ENCODE measurements at places on chromosomes 7 and 10.

- no peak for DNase-seq
These were observed 243.2 kb upstream of the TMEM229A start for GRCh38 chr7:124276005-124276622.

GRCh38 chr10:96090463-96090800, 39.7 kb upstream of the ZNF518A start:
- DNase-seq: no peak

DNA sequence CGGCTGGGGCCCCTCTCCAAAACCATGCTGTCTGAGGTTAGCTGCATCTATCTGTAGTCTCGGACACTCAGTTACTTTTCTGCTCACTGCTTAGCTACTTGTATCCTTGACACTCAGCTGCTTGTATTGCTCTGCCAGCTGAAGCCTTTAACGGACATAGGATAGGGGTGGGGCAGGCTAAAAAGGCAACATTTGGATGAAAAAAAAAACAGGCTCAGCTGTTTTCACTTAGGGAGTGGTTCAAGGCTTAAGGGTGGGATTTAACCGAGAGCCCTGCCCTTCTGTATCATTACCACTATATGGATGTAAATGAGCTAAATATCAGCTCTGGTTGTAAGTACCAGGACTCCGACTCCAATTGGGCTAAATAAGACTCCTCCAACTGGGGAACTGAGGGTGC, 28.6 kb downstream of the LSMEM1 start:
- DNase-seq: no peak

DNA sequence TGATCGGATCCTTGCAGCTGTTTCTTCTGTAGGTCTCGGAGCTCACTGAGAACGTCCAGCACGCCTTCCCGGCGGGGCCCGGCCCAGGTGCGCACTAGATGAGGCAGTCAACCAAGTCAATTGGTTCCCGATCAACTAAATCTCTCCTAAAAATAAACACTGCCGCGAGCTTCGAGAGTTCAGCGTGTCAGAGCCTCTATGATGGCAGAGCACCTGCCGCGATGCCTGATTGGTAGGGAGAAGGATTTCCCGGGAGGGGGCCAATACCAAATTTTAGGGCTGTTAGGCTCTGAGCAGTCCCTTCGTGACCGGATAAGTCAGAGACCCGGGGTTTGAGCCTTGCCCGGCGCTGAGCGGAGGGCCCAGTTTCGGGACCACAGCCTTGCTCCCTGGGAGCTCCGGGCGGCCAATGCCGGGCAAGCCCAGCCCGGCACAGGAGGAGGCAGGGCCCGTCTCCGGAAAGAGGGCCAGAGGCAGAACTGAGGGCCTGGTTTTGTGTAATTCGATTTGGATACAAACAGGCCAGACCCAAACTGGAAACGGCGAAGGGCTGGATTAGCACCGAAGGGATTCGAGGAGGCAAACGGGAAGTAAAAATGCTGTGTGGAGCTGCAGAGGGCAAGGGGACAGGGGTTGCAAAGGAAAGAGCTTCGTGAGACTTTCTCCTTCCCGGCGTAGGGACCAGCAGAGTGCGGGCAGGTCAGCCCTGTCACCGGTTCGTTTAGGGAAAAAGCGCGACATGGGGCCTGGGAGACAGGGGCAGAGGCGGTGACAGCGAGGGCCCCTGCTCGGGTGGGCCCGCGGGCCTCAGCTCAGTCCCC, 569 bp downstream of the SLC26A5 start:
- DNase-seq: no peak

GRCh38 chr10:24556750-24557742, 166.6 kb downstream of the ARHGAP21 start:
- DNase-seq: no peak

DNA sequence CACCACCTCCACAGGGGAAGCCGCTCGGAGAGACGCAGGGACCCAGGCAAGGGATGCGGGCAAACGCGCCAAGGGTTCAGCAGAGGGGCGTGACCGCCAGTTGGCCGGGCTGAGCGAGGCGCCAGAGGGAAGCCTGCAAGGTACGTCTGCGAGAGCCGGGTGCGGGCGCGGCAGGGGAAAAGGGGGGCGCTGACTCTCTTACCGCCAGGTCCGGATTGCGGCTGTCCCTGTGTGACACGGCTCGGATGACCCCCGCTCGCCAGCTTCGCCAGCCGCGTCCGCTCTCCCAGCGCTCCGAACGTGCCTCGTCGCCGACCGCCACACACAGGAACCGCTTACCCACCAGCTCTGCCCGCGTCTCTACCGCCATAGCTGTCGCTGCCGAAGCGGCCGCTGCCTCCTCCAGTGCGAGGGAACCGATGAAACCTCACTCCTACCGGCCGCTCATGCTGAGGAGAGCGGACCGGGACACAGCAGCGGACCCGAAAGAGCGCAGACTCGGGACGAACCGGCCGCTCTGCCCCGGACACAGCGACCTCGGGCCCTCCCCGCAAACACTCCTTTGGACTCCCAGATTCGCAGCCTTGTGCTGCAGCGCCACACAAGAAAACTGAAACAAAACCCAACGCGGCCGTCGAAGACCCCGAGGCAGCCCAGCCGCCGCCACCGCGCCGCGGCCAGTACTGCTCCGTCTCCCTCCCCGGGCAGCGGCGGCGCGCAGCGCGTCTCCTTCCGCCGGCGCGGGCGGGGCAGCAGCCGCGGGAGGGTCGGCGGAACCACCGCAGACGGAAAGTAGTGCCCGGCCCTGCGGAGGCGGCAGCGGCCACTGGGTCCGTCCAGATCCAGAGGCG, at the start of gene JMJD1C:
Gene JMJD1C (minus strand): TSS at position 685 of the 851 bp plus-strand sequence. CDS start 315 bp downstream, at position 370.
- no peak for DNase-seq

DNA sequence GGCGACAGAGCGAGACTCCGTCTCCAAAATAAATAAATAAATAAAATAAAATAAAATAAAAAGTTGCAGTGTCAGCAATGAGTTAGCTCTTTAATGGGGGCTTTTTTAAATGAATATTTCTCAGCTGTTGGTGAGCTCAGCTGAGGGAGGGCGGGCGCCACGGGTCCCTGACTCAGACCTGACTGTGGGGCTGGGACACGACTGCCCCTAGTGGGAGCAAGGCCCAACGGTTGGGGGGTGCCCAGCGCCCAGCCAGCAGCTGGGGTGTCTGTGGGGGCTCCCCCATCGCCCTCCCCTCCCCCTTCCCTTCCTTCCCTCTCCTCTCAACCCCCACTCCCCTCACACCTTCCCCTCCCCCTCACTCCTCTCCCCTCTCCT, 46.6 kb downstream of the PWWP2B start:
- no peak for DNase-seq

DNA sequence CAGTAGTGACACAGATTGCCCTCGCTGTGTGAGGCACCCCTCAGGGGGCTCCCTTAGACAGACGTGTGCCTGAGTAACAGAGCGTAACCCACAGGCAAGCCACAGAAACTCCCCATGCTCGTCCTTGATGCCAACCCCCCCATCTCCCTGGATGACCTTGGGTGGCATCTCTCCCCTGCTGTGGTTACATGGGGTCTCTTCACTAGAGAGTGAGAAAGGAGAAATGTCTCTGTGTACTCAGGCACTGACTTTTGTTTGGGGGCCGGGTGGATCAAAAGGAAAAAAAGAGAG, 1.1 kb upstream of the ASB10 start:
- DNase-seq: no peak

DNA sequence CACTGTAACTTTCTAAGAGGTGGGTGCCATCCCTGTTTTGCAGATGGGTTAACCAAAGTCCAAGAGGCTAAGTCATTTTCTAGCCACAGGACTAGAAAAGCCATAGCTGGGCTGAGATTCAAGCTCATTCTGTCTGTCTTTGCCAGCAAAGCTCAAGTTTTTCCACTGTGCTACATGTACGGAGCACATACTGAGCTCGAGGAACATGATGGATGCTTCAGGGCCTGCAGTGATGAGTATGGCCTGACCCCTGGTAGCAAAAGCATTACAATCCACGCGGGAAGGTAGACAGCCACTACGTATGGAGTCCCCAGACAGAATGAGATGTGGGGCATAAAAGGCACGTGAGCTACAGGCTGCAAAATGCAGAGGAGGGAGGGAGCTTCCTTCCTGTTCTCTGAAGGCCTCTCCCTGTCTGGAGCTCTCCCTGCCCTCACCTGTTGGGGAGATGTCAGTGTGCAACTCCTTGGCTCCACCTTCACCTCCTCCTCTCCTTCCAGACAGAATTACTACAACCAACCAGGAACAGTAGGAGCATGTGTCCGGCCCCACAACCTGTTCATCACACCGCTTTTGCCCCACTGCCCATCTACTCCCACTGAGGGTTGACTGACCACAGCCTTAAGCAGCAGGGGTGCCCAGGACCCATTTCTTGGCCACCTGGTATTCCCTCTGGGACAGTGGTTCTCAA, 16.4 kb downstream of the ITPRIP start:
- no peak for DNase-seq

DNA sequence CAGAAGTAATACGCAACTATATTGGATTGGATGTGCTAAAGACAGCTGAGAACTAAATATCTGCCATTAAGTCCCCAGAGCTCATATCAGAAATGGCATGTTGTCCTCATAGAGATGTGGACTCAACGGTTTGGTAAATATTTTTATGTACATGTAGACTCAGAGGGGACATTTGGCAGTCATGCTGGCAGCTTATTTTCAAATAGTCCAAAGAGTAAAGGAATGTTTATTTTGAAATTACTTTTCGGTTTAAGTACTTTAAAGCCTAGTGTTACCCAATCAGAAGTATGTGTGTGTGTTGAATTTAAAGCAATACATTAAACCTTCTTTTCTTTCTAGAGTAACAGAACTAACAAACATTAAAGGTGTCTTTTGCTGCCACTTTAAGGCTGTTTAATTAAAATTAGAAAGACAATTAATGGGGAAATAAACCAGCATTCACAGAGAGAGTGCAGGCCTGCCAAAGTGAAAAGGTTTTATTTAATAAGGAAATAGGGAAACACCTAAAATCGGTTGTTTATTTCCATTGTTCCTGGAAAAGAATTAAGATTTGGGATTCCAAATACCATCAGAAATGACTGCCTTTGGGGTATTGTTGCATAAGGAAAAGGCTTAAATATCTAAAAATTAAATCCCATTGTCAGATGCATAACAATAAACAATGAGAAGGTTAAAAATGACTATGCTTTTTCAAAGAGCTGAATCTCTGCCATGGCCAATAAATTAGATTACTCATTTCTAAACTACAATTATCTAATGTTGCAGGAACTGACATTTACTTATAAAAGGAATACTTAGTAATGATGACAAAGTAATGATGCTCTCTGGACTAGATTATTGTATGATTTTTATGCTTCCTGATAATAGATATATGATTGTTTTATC, 113.4 kb upstream of the AHR start:
- DNase-seq: no peak

- DNase-seq: no peak
These were observed 31.3 kb downstream of the FKBP6 start for GRCh38 chr7:73359306-73359705.

GRCh38 chr10:35640474-35640873, 1.6 kb downstream of the FZD8 start:
- no peak for DNase-seq

DNA sequence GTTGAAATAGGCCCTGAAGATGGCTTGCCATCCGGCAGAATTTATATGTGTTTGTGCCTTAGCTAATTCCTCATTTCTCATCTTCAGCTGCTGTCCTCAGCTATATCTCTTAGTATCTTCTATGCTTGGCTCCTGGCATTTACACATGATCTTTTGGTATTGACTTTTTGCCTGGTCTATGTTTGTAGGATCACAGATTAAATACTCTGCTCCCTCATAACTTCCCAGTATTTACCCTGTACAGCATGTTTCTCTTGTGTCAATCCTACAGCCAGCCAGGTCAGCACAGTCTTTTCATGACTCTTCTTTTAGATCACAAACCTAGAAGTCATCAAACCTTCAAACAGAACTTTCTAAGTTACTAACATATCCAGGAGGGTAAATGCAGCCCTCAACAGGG, 743.8 kb downstream of the MAGI2 start:
- DNase-seq: no peak

DNA sequence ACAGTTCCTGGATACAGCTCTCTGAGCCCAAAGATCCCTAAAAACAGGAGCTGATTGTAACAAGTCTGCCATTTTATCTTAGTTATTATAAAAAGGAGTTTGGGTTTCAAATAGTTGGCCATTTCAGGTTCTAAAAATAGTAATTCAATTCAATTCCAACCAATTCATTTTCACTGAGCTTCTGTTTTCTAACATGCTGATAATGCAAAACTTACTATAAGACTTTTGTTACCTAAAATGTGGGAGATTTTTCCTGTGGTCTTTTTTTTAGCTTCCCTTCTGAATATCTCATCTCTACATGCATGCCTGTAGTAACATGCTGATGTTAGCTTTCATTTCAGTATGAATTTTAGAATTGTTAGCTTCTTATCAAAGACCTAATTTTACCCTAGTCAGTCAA, 13.4 kb downstream of the NRBF2 start:
- DNase-seq: no peak

- no peak for DNase-seq
These were observed 94.7 kb upstream of the RAB11FIP2 start for GRCh38 chr10:118141471-118141870.

GRCh38 chr7:20738518-20739481, 47.9 kb downstream of the SP8 start:
- DNase-seq: no peak

DNA sequence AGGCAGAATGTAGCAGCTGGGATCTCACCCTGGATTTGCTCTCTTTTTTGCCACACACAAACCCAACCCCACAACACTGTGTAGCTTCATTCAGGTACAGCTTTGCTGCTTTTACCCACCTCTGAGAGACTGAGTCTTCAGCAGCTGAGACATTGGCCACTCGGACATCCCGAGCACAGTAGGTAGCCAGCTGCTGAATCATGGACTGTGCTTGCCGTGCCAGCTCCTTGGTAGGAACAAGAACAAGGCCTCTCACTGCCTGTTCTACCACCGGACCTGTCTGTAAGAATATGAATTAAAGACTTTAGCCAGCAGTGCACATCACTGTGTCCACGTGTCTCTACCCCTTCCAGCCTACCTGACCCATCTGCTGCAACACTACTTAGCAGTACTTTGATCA, 937 bp downstream of the DDX56 start:
- no peak for DNase-seq

GRCh38 chr7:143252006-143252405, 11.2 kb upstream of the GSTK1 start:
- DNase-seq: no peak
